ENCODE measurements at places on chromosomes 1 and 21.

DNA sequence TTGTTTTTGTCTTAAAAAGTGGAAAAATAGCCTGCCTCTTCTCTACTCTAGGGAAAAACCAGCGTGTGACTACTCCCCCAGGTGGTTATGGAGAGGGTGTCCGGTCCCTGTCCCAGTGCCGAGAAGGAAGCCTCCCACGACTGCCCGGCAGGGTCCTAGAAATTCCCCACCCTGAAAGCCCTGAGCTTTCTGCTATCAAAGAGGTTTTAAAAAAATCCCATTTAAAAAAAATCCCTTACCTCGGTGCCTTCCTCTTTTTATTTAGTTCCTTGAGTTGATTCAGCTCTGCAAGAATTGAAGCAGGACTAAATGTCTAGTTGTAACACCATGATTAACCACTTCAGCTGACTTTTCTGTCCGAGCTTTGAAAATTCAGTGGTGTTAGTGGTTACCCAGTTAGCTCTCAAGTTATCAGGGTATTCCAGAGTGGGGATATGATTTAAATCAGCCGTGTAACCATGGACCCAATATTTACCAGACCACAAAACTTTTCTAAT is 35.0 kb upstream of the TDRD10 start:
- DNase-seq, result no peak

DNA sequence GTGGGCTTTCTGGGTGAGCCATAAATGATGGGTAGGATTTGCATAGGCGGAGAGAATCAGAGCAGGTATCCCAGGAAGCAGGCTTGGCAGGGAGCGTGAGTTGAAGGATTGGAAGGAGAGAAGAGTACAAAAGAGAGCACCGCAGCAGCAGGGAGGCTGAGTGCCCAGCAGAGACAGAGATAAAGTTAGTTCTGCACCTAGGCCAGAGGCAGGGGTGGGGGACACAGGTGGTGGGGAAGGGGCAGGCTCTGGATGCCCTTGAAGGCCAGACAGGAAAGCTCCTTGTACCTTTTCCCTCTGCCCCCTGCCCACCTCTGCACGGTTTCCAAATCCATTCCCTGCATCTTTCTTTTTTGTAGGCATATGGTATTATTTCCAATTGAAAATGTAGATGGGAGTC is 33.0 kb upstream of the TRABD2B start:
- no peak for DNase-seq

- peak; percentile 32 for DNase-seq
These were observed 1.3 kb upstream of the SLC16A1 start for GRCh38 chr1:112957133-112957812.

DNA sequence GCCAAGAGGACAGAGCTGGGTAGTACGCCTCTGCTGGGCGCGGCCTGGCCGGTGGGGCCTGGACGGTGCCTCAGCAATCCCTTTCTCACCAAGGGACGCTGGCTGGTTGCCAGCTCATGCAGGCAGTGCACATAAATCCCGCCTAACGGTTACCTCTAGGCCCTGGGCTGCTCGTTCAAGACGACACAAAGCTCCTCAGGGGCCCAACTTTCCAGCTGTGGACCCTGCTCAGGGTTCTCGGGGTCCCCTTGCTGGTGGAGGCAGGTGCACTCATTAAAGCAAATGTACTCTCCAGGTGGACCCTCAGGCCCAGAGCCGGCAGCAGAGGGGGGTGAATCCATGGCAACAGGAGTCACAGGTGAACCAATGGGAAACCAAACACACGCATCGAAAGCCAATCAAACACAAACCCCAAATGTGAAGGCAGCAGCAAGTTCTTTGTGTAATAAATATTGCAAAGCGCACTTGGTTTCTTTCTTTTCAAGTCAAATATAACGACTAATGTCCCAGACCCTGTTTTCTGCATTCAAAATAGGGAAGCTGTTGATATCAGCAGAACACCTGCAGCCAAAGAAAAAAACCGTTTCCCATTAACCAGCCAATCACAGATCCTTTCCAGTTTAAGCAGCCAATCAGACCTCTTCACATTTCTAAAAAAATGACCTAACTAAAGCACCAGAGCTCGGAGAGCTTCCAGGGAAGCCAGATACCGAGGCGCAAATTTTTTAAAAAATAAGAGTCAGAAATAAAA is 26.1 kb upstream of the CLSTN1 start:
- DNase-seq, result no peak

- no peak for DNase-seq
These were observed 48.8 kb upstream of the CAMK1G start for GRCh38 chr1:209534496-209535250.

- no peak for DNase-seq
These were observed 45.1 kb downstream of the PDPN start for GRCh38 chr1:13628711-13629110.

GRCh38 chr1:188444526-188444925 is 1615.8 kb downstream of the PLA2G4A start:
- DNase-seq, result no peak

All from activated T-cell treated with anti-CD3 and anti-CD28 coated beads, Interleukin-2, amount 50 U/mL, for 1 hour (primary cell).